ENCODE measurements at places on chromosomes 1 and 21.

DNA sequence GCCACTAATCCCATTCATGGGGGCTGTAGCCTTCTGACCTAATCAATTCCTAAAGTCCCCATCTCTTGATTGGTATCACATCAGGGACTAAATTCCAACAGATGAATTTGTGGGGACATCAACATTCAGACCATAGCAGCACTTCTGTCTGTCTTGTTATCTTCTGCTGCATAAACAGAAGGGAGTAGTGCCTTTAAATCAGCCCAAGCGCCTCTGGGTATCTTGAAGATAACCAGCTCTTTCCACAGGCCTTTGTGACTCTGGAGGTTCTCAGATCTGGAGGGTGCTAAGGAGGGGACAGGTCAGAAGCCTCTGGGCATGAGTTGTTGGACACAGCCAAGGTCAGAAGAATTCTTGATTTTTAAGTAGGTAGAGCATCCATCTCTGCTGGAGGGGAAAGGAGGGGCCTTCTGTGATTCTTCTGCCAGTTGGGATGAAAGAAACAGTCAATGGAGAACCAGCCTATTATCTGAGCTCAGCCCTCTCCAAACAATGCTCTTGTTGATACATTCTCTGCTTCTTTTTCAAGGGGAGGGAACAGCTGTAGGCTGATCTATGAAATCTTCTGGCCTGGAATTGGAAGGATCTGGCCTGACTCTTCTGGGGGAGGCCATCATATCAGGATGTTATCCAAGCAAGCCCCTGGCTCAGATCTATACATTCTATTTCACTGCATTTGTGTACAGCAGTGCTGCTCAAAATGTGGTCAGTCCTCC is 31.3 kb upstream of the LRIG2 start:
- DNase-seq, result no peak

DNA sequence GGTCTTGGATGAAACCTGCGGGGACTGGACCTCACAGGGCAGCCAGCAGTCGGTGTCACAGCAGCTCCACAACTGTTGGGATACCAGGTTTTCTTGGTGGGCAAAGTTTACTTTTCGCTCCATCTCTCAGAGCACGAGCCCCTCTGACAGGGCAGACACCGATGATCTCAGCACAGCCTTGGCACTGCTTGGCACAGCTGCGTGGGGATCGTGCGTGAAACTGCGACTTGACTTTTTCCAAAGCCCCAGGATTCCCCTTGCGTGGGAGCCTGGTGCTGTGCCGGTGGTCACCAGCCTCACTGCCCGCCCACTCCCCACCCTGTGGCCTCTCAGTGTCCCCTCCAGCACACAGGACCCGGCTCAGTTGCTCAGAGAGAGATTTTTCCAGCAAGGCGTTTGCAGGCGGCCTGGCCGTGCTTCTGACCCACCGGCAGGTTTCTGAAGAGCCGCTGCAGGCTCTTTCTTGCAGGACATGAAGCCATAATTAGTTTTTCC is 57.3 kb downstream of the SIK1 start:
- DNase-seq, result no peak

DNA sequence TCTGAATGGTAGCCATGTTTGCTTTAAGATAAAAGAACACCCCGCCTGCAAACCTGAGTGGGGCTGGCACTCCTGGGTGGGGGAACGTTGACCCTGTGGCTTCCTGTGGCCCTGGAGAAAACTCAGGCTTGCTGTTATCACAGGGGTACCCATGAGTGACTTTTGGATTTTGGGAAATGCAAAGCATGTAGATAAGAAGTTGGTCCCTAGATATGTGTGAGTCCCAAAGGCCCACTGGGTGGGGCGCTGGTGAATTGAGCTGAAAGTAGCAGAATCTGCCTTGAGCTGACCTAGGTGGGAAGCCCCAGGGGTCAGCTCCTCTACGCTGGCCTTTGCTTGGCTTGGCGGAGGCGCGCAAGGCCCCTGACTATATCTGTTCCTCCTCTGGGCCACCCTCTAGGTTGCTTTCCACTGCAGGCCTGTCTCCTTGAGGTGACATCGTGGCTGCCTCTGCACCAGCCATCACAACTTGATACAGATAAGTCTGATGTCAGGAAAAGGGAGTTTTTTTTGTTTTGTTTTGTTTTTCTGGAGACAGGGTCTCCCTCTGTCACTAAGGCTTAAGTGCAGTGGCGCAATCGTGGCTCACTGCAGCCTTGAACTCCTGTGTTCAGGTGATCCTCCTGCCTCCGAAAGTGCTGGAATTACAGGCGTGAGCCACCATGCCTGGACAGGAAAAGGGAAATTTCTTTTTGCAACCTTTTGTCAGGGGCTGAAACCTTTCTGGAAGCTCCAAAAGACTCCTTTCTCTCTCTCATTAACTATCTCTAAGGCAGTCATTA is 72.2 kb downstream of the AGPAT3 start:
- no peak for DNase-seq

DNA sequence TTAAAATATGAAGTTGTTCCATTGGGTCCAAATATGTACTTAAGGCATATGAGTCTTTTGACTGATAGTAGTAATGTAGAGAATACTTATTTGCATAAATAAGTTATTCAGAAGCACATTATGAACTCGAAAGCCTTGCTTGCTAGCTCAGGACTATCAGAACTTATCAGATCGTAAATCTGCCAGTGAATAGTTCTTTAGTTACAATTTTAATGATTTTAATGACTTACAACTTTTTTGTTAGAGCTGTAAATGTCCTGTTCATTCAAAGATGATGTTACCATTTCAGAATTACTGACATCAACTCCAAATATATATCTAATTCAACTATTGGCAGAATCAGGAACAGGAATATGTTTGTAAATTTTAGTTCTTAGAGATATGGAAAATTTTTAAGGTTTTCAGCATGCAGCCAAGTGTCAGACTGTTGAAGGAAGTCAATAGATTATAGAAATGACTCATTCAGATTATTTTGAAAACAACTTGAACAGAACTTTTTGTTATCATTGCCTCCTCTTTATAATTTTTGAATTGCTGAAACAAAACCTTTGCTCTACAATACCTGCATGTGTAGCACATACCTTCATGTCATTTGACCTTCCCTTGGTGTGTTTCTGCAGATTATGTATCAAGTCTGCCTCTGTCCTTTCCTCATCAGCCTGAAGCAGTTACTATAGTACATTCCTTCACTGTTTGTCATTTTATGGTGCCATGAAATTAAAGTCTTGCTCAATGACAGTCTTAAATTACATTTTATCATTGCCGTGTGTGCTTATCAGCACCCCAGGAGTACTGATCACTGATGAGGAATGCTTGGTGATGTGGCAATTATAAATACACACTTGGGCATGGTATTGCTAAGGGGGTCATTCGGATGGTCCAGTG is 44.9 kb downstream of the LRRC8D start:
- DNase-seq, result no peak

DNA sequence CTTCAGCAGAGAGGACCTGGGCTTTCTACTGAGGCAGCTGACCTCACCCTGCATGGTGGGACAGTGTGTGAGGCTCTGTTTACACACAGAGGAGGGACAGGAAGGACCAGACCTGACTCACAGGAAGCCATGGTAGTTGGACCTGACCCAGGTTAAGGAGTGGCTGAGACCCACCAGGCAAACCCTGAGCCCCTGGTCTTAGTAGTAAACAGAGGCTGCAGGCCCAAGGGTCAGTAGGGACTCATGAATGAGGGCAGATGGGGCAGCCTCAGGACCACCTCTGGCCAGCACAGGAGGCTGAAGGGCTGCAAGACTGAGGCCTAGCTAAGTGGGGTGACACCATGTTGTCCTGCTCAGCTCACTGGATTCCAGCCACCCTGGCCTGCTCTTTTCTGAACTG is 273.2 kb downstream of the GRIK3 start:
- no peak for DNase-seq

All from anterior cingulate cortex (tissue), 58 donors.